ENCODE measurements at places on chromosomes 4 and X.

DNA sequence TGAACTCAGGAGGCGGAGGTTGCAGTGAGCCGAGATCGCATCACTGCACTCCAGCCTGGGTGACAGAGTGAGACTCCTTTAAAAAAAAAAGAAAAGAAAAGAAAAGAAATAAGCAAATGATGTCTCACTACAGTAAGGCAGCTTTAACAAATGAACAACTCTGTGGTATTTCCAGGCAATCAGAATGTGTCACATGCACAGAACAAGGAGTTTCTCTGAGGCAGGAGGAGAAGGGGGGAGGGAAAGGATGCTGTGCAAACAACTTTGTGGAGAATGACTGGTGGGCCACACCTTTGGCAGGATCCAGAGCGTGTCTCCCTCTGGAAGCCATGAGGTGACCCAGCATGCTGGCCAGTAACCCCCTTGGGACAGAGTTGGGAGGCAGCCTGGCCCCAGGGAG lies 57.6 kb downstream of the RAI2 start:
- DNase-seq: no peak

DNA sequence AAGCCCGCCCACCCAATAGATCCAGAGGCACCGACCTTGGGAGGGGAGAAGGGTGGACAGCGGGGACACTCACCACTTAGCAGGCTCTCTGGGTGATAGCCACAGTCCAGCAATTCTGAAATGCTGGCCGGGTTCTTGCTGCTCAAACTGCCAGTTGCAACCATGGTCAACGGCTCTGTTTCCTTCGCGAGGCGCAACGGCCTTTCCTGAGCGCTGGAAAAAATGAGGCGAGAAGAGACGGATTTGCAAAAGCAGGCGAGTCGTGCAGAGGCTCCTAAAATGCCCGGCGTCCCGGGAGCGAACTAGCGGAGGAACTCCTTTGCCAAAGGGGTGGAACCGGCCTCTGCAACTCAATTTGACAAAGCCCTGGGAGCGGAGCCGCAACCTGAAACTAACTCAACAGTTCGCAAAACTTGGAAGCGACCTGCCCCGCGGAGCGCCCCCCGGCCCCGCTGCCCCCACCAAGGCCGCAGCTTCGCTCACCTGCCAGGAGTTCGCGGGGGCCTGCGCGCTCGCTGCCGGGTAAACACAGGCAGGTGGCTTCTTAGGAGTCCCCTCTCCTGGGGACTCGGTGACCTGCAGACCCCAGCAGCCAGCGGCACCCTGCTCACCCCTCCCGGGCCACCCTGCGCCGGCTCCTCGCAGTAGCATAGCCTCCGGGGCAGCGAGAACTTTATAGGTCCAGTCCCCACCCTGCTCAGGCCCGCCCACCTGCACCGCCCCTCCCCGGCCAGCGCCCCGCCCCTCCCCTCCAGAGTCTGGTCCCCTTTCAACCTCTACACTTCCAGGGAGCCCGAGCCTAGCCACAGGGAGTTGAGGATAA lies at the start of gene DDIT4L:
DDIT4L (minus strand) TSS at position 649 of the 823 bp plus-strand sequence; CDS start at position 164, 485 bp downstream.
- DNase-seq: no peak

DNA sequence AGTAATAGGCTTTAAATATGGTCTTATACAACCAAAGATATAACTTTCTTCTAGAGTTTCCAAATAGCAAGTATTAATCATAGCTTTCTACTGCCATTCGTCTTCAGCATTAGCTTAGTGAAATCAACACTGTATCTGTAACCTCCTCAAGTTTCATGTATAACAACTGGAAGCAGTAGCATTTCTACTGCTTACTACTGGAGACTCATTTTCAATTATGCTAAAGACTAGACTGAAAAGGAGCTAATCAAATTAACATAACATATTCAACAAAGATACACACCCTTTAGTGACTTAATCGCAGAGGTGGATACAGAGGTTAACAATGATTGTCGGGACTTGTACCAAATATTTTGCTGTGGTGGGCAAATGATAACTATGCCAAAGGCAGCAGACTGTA lies 344.2 kb upstream of the TEX13C start:
- no peak for DNase-seq

DNA sequence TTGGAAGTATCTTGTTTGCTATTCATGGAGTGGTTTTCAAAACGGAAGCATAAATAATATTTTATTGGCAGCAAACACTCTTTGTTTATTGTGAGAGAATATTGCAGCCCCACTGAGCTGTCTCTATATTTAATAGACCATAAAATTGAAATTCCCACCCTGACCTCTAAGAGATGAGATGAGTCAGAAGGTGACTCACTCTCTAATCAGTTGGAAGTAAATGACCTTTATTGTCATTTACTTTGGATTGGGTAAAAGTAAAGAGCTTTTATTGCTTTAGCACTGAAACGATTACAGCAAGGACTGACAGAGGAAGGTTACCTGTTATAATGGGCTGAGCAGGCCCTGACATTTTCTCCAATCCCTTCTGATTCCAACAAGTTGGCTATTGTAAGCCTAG lies 55.0 kb downstream of the SYTL5 start:
- DNase-seq: no peak

DNA sequence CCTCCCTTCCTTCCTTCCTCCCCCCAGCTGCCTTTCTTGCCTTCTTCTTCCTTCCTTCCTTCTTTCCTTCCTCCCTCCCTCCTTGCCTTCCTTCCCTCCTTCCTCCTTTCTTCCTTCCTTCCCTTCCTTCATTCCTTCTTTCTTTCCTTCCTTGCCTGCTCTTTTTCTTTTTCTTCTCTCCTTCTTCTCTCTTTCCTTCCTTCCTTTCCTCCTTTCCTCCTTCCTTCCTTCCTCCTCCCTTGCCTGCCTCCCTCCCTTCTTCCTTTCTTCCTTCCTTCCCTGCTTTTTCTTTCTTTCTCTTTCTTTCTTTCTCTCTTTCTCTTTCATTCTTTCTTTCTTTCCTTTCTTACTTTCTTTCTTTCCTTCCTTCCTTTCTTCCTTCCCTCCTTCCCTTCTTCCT lies 49.1 kb downstream of the STK32B start:
- DNase-seq: no peak

- no peak for DNase-seq
Measured at GRCh38 chr4:3363411-3364141, 70.8 kb downstream of the RGS12 start.

GRCh38 chr4:163966612-163967011 lies 472.1 kb downstream of the TMA16 start:
- no peak for DNase-seq

GRCh38 chr4:187666697-187667494 lies 328.7 kb upstream of the ZFP42 start:
- no peak for DNase-seq

- DNase-seq: no peak
Measured at GRCh38 chr4:38734911-38735310, 47.9 kb downstream of the TLR10 start.

DNA sequence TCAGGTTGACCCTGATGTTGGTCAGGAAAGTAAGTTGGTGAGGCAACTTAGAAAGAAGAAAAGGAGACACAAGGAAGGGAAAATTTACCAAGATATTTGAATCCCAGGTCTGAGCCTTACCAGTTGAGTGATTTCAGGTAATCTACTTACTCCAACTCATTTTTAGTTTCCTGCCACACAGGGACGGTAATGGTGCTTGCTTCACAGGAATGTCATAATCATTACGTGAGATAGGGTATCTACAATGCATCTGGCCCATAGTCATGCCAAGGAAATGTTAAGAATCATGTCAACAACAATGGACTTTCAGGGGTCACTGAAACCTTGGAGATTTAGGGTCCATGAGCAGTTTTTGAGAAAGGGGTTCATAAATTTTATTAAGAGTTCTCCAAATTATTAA lies 195.4 kb upstream of the HHIP start:
- no peak for DNase-seq

DNA sequence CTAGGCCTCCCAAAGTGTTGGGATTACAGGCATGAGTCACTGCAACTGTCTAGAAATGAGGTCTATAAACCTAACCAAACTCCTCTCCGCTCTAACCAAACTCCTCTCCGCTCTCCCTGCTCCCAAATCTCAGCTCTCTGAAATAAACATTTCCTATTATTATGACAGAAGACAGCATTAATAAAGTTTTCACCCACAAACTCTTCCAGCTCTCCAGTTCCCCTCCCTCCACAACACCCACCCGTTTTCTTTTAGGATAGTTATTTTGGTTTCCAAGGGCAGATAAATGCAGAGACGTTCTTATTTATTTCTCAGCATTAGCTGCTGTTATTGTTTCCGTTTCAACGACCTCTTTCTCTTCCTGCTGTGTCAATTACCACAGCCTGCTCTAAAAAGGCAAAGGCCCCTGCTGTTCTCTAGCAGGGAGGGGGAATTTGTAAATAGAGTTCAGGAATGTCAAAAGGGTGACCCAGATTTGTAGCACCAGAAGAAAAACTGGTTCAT lies 13.3 kb upstream of the SCD5 start:
- DNase-seq: no peak

DNA sequence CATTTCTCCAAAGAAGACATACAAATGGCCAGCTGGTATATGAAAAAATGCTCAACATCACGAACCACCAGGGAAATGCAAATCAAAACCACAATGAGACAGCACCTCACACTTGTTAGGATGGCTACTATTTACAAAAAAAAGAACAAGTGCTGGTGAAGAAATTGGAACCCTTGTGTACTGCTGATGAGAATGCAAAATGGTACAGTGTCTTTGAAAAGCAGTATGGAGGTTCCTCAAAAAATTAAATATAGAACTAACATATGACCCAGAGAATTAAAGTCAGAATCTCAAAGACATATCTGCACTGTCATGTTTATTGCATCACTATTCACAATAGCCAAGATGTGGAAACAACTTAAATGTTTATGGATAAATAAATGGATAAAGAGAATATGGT lies 20.9 kb downstream of the PAGE4 start:
- no peak for DNase-seq
